ENCODE measurements at places on chromosomes 7 and 10.

DNA sequence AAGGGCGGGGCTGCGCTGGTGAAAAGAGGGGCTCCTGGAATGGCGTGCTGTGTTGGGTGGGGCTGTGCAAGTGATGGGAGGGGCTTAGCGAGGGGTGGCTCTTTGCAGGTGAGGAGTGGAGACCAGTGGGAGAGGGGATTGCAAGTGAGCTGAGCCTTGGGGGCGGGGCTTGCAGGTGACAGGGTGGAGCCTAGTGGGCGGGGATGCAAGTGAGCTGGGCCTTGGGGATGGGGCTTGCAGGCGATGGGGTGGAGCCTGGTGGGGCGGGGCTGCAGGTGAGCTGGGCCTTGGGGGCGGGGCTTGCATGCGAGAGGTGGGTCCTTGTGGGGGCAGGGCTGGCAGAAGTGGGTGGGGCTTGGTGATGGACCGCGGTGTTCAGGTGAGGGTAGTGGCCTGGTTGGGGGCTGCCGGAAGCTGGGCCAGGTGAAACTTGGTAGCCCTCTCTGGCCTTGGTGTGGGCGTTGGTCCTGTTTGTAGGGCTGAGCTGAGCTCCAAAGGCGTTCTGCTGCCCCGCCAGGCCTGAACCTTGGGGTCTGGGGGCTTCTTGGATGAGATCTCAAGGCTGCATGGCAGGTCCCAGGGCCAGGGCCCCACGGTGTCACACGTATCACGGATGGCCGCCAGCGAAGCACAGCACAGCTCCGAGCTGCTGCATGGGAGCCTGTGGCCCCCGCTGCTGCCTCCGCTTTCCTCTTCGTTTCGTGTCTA is 743 bp upstream of the PITRM1 start:
- no peak for DNase-seq

DNA sequence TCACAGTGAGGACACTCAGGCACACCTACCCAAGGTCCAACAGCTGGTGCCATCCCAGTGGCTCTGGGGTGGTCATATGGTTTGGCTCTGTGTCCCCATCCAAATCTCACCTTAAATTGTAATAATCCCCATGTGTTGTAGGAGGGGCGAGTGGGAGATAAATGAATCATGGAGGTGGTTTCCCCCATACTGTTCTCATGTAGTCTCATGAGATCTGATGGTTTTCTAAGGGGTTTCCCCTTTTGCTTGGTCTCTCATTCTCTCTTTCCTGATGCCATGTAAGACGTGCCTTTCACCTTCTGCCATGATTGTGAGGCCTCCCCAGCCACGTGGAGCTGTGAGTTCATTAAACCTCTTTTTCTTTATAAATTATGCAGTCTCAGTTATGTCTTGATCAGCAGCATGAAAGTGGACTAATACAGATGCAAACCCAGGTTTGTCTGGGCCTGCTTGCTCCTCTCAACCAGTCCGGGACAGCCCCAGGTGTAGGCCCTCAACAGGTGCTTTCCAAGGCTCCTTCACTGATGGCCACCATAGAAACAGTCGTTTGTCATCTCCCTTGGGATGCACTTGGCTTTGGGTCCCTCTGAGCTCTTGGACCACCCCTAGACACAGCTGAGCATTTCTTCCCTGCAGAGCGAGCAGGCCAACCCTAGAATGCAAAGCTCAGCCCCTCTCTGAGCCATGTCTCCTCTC is 101.3 kb upstream of the CTBP2 start:
- DNase-seq: no peak

GRCh38 chr10:90846746-90847145 is 11.1 kb downstream of the HTR7 start:
- DNase-seq: no peak

GRCh38 chr10:101067356-101068083 is 5.7 kb downstream of the KAZALD1 start:
- DNase-seq: peak; percentile 78

DNA sequence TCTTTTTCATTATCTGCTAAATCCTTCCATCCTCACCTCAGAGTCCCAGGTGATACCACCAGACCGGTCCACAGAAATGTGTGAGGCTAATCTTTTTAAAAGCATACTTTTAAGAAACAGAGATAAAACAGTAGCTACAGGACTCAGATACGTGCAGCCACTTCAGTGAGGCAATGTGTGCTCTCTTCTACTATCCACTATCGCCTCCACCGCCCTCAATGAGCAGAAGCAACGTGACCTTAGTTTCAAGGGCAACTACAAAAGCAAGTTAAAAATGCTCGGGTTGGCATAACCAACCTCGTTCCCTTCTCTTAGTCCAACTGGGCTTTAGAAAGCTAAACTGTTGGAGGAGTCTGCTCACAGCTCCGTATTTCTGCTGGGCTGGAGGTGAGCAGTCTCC is 4.2 kb downstream of the FGFR2 start:
- DNase-seq: no peak

- DNase-seq: no peak
These were observed 30.1 kb downstream of the LRRC17 start for GRCh38 chr7:102942868-102943267.

DNA sequence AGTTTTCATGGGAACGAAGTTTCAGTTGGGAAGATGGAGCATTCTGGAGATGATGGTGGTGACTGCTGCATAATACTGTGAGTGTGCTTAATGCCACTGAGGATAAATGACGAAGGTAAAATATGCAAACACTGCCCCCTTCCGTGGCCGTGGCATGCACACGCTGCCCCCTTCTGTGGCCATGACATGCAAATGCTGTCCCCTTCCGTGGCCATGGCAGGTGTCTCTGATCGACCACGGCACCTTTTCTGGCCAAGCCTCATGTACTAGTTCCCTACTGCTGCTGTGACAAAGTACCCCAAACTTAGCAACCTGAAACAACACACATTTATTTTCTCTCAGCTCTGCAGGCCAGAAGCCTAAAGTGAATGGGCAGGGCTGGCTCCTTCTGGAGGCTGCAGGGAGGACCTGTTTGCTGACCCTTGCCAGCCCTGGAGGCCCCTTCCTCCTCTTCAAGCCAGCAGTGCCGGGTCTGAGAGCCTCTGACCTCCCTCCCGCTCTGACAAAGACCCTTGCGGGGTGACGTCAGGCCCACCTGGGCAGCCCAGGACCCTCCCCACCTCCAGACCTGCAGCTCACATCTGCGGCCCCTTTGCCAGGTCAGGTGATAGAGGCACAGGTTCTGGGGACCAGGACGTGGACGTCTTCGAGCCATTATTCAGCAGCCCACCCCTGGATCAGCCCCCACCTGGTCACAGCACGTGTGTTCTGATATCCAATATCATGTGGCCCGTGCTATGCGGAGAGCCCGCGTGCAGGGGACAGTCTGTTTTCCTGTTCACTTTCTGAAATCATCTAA is 82.0 kb downstream of the MICALL2 start:
- DNase-seq: no peak

DNA sequence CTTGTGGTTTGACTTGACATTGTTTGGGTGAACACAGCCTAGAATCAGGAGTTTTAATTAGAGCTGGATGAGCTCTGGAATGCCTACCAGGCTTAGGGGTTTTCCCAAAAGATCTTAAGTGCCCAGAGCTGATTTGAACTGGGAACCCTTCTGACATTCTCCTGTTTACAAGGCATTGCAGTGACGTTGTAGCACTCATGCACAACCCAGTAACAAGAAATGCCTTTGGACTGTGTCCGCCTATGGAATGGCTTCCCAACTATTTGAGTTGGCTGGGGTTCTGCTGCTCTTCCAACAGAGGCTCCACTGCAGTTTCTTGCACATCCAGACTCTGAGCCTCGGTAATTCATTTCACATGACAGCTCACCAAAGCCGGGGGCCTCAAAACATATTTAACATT is 76.7 kb upstream of the MKX start:
- DNase-seq: no peak

GRCh38 chr7:120441850-120442249 is 168.9 kb downstream of the KCND2 start:
- no peak for DNase-seq

GRCh38 chr10:59237775-59238174 is 61.3 kb downstream of the PHYHIPL start:
- no peak for DNase-seq

GRCh38 chr7:74290553-74290950 is 1.3 kb downstream of the CLIP2 start:
- no peak for DNase-seq

DNA sequence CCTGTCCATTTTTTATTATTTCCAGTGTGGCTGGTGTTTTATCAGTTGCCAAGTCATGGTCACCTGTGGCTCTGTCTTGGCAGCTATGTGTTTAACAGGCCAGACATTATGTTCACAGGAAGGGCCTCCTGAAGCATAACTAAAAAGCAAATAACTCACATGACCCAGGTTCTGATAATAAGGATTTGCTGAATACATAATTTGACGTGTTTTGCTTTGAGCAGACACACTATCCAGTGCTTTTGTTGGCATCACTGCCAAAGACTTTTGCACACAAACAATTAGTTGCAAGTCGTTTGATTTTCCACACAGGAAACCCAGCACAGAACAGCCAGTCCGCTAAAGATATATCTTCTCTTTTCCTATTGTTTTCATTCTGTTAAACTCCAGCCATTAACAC is 173.6 kb downstream of the ARL4A start:
- no peak for DNase-seq

DNA sequence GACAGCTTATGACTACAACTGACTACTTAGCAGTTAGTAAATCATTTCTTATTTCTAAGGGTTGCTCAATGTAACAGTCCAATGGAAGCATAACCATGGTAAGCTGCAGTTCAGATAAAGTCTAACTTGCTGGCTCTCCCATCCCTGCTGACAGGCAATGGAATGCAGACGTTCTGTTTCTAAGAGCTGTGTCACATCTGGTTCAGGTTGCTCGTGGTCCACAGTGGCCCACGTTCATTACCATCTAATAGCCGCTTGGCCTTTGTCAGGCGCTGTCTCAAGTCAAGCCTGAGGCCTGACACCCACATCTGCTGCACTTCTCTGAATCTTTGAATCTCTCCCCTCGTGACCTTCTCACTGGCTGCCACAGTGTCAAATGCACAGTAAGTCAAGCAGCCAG is 240.8 kb downstream of the FGFR2 start:
- no peak for DNase-seq

- no peak for DNase-seq
These were observed 350.9 kb downstream of the TNS3 start for GRCh38 chr7:47231032-47231431.

DNA sequence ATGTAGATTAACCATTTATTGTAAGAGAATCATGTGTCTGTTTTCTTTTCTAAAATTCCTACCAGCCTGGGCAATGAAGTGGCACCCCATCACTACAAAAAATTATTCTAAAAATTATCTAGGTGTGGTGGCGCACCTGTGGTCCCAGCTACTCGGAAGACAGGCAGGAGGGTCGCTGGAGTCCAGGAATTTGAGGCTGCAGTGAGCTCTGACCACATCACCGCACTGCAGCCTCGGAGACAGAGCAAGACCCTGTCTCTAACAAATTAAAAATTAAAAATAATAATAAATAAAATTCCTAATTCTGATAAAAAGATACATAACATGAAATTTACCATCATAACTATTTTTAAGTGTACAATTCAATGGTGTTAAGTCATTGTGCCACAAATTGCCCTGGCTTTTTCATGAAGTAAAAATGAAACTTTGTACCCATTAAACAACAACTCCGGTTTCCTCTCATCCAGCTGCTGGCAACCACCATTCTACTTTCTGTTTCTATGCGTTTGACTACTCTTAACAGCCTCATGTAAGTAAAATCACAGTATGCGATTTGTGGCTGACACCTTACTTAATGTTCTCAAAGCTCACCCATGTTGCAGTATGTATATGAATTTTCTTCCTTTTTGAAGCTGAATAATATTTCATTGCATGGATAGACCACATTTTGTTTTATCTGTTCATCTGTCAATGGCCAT is 20.6 kb upstream of the USP6NL start:
- DNase-seq: no peak

- DNase-seq: no peak
These were observed 562.3 kb upstream of the COBL start for GRCh38 chr7:51878865-51879264.

- DNase-seq: no peak
These were observed 61.7 kb downstream of the AUTS2 start for GRCh38 chr7:69659983-69660382.

All from prostate gland (tissue), 2 donors.